Umbilical cord (tissue), 2 donors: ENCODE measurements at places on chromosomes 4 and X. TPM values are rescaled to one million over a fixed set of nuclear protein-coding genes. Genes with fewer than 3 reads are reported as not detected.

HMGB3 gene
- 11.3 TPM for total RNA-seq

DNA sequence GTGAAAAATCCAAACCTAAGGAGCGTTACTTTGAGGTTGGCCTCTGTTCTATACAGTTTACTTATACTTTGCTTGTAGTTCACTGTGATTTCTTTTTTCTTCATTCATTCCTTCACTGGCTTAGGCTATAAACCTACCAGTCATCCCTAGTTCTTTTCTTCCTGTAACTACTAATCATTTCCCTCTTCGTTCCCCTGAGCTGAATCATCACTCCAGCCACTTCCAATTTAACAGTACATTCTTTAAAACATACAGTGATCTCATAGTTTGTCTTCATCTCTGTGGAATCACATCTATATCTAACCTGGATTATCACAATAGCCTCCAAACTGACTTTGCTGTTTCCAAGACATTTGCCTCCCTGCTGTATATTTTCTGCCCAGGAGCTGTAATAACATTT lies 25.2 kb upstream of the NPFFR2 start:
- DNase-seq, result peak; percentile 79

ENPEP gene
- 15.2 TPM for total RNA-seq

DNA sequence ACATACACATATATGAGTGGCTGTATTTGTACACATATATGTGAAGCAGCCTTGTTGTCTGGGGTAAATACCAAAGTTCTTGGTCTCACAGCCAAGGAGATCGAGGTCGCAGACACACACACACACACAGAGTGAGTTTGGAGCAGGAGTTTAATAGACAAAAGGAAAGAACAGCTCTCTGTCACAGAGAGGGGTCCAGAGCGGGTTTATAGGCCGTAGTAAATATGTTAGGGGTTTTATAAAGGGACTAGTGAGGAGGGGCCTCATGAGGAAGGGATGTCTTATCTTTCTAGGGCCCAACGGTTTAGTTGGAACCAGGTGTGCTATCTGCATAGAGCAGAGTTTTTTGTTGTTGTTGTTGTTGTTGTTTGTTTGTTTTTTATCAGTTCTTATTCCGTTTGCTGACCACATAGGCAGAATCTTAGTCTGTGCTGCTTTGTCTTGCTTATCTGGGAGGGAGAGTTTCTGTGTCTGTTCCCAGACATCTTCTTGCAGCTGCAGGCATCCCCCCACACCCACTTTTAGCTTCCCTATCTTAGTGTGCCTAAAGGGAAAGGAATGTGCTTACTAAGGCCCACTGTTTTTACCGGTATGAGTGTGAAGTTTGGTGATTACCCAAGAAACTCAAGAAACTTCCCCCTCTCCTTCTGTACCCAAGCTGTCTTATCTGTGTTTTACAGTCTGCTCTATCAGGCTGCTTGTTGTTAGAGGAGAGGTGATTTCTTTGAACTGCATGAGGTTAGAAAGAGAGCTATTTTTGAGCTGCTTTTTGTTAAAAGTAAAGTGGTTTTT lies 91.9 kb downstream of the TENT5D start:
- peak; percentile 84 for DNase-seq

DNA sequence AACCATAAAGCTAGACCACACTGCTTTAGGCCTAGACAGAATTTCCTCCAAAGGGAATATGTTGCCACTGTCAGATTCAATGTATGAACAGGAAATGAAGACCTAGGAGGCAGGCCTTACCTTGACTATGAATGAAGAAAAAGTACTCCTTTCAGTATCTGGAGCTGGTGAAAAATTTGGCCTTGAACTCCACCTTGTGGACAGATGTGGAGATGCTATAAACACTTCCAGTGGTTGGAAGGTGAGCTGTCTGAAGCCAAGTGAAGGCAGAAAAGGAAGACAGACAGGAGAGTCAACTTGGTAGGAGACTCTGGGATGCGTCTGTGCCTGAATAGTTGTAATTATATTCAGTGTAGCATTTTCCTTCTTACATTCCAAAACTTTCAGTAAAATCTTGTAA lies 17.2 kb downstream of the SPIN3 start:
- peak; percentile 40 for DNase-seq

DNA sequence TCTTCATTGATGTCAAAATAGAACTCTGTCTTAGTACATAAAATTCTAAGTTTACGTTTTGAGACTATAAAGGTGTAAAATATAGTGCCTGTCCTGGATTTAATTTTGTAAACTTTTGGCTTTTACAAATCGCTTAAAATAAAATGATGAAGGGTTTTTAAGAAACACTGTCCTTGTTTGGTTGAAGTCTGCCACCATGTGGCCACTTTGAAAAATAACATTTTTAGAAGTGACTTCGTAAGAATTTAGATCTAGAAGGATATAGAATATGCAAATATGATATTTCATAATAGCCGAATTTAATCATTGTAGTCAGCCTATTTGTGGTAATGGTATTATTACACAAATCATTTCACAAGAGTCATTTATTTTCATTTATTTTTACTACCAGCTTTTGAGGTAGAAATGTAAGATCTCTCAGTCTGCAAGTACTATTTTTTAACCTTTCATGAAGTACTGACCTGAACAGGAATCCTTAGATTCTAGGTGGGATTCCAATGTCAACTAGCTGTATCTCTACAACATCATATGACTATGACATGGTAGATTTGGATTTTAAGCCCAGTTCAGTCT lies 31.0 kb upstream of the FAT4 start:
- peak; percentile 38 for DNase-seq

- DNase-seq, result no peak
Observed at GRCh38 chrX:47578692-47579091, 3.5 kb upstream of the TIMP1 start.

- DNase-seq, result no peak
Observed at GRCh38 chr4:7608046-7608445, 173.3 kb upstream of the PSAPL1 start.

CLGN gene
- total RNA-seq, result 3.6 TPM

DNA sequence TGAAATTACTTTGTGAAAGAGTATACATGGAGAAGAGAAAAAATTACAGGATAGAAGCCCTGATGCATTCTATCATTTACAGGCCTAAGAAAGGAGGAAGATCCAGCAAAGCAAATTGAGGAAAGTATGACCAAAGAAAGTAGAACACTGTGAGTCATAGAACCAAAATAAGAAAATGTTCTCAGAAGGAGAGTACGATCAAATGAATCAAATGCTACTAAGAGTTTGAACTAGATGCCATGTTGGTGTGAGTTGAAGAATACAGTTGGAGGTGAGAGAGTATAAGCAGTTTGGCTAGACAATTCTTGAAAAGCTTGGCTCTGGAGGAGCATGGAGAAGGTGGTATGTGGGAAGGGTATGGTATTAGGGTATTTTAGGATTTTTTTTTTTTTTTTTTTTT lies 161.8 kb downstream of the RPA4 start:
- no peak for DNase-seq

DNA sequence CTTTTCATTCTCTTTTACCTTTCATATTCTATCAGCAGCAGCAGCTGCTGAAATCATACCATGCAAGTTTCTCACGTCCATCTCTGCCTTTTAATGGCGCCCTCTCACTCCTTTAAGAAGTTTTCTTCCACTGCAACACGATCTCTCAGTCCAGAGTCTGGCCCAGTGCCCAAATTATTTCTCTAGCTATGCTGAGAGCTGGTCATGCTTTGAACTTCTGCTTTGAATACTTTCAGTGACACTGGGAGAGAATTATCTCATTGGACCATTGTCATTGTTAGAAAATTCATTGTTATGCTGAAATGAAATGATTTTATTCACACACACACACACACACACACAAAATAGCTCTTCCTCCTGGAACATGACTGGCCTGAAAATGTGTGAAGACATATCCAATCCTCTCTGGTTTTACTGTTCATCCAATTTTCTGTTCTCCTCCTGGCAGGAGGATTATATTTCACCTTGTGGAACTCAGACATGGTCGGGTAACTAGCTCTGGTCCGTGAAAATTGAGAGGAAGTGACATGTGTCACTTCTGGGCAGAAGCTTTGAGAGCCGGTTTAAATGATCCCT lies 1.3 kb upstream of the PDHA1 start:
- peak; percentile 17 for DNase-seq

FAM9B gene
- total RNA-seq, result 1.2 TPM

DNA sequence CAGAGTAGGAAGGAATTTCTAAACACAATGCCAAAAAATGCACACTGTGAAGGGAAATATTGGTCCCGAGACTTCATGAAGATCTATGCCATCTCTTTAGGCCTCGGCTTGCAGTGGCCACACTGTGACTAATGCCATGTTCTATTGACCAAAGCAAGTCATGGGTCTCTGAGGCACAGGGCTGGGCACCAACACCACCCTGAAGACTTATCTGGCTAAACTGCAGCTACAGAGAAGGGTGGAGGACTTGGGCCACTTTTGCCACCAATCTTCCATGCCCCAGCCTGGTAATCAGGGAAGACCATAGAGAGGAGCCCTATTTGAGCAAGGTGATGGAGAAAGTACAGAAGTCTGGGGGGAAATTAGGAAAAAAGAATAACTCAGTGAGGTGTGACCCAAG lies 42.1 kb downstream of the HMX1 start:
- DNase-seq, result no peak

GRCh38 chrX:71253253-71254091 lies 468 bp downstream of the ZMYM3 start:
- DNase-seq, result peak; percentile 33

DNA sequence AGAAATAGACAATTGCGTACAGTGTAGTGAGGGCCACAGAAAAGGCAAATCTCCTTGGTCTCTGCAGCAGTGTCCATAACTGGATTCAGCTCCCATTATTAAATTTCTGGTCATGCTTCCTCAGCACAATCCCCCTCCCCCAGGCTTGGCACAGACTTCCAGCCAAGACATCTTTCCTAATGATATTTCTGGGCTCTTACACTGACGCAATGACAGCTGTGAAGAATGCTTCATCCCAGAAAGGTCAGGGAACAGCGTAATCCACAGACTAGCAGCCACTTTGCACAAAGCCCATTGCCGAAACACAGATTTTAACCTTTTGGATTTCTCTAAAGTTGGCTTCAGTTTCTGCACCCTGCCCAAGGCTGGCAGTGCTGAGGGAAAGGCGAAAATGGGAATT lies 597.6 kb upstream of the CPEB2 start:
- no peak for DNase-seq

DNA sequence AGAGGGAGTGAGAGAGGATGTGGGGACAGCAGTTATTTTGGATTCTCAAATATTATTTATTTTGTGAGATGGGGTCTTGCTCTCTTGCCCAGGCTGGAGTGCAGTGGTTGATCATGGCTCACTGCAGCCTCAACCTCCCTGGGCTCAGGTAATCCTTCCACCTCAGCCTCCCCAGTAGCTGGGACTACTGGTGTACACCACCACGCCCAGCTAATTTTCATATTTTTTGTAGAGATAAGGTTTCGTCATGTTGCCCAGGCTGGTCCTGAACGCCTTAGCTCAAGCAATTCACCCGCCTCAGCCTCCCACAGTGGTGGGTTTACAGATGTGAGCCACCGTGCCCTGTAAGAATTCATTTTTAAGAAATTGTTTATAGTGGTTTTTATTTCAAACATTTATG lies 61.2 kb downstream of the FHDC1 start:
- no peak for DNase-seq

DNA sequence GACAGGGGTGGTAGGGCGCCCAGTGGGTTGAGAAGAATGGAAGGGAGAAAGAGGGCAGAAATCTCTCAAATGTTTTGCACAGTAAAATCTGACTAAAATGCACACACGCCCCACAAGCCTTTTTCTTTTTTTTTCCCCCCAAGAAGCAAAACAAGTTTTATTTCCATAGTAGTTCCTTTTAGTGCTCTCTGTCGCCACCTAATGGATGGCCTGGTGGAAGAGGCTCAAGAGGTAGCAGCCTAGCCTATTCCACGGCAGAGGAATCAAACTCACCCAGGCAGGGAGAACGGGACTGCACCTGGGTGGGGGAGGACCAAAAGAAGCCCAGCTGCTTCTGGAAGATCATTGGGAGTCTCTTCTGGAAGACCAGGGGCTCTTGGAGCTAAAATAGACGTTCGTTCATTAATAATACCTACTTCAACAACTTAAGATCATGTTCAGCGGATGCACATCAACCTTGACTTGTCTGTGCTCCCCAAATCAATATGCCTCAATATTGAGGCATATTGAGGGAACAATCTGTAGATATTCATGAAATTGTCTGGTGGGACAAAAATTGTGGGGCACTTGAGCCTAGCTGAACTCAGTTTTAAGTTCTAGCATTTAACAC lies 31.6 kb upstream of the IRAK1 start:
- peak; percentile 70 for DNase-seq

GRCh38 chrX:154046031-154046781 lies 26.5 kb upstream of the IRAK1 start:
- peak; percentile 93 for DNase-seq

DNA sequence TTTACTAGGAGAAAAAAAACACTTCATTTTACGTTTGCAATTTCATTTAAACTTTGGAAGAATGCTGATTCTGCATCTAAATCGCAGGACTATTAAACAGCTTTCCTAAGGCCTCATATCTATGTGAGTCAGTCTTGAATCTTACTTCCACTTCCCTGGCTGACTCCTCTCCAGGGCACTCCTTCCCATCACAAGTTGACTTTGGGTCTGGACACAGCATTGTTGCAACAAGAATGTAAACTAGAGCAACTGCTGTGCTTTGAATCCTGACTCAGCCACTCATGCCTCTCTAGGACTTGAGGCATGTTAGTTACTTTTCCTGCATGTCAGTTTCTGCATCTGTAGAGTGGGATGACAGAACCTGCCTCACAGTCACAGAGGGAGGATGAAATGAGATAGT lies 413.8 kb downstream of the FAT4 start:
- DNase-seq, result peak; percentile 90

CT45A10 gene
- not detected for total RNA-seq

KLF8 gene
- total RNA-seq, result 7.2 TPM

DNA sequence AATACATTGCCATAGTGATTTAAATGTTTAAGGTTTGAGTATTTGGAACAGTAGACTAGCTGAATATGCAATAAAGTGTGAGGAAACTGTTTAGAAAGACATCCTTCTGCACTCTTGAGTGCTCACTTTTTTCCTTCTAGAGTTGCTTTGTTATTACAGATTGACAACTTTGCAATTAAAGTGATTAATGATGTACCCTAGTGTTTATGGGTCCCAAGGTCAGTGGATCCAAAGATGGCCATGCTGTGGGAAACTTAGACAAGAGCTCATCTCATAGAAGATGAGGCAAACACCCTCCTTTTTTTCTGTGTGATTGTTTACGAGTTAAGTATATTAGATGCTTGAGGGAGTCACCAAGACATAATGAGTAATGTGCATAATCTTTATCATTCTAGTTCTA lies 118.8 kb downstream of the PDLIM5 start:
- DNase-seq, result no peak

GAGE1 gene
- total RNA-seq, result 1.4 TPM

DNA sequence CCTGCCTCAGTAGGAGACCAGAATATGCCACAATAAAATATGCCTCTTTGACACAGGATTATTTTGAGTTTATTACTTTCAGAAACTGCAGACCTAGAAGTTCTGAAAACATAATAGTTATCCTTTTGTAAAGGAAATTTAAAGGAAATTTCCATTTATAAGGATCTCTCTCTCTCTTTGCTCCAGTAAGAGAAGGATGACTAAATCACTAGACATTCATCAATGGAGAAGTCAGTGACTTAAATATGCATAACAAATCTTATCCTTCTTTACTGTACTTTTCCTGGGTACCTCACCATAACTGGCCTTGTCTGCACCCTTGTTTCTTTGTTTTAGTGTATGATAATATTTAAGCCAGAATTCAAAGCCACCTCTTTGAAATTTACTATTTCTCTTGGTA lies 28.3 kb upstream of the OPHN1 start:
- DNase-seq, result no peak

GRCh38 chr4:22962295-22962694 lies 269.6 kb downstream of the GBA3 start:
- DNase-seq, result peak; percentile 14

PPP1R2C gene
- not detected for total RNA-seq
